ENCODE measurements at places on chromosomes 2 and 18. TPM values are rescaled to one million over a fixed set of nuclear protein-coding genes. Genes with fewer than 3 reads are reported as not detected.

The TBR1 gene
- total RNA-seq, result not detected

GRCh38 chr2:33709951-33710350 lies 110.9 kb upstream of the FAM98A start:
- DNase-seq, result no peak

GRCh38 chr18:47968006-47968676 lies 37.7 kb upstream of the SMAD2 start:
- DNase-seq, result no peak

The TMEM163 gene
- 1.7 TPM for total RNA-seq

The MYL12B gene
- 447 TPM for total RNA-seq

The ATP6V1C2 gene
- not detected for total RNA-seq

The MAP3K19 gene
- not detected for total RNA-seq

The ABCG8 gene
- 3.3 TPM for total RNA-seq

DNA sequence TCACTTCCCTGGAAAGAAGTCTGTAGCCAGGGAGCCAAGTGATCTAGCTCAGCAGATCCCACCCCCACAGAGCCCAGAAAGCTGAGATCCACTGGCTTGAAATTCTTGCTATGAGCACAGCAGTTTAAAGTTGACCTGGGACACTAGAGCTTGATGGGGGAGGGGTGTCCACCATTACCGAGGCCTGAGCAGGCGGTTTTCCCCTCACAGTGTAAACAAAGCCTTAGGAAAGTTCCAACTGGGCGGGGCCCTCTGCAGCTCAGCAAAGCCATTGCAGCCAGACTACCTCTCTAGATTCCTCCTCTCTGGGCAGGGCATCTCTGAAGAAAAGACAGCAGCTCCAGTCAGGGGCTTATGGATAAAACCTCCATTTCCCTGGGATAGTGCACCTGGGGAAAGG lies 887.2 kb upstream of the LRATD1 start:
- DNase-seq, result no peak

- no peak for DNase-seq
Measured at GRCh38 chr2:230907361-230908091, 17.5 kb downstream of the GPR55 start.

The CXCR4 gene
- 4.9 TPM for total RNA-seq
